Lower lobe of right lung (tissue), 2 donors: ENCODE measurements at places on chromosomes 1 and 21.

DNA sequence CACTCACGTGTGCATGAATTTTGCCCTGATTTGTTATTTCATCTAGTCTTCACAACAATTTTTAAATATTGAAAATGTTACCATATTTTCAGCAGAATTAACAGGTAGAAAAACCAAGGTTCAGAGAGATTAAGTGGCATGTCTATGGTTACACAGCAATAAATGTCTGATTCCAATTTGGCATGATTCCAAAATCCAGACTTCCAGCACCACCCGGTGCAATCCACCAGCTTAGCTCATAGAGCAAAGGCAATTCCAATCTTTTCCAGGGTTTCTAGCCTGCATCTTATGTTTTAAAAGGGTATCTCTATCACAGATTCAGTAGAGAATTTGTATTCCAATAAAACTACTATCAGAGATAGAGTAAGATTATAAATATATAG is 161.8 kb downstream of the TPR start:
- DNase-seq: no peak

- no peak for DNase-seq
These were observed 54.4 kb upstream of the GCLM start for GRCh38 chr1:93963585-93963984.

DNA sequence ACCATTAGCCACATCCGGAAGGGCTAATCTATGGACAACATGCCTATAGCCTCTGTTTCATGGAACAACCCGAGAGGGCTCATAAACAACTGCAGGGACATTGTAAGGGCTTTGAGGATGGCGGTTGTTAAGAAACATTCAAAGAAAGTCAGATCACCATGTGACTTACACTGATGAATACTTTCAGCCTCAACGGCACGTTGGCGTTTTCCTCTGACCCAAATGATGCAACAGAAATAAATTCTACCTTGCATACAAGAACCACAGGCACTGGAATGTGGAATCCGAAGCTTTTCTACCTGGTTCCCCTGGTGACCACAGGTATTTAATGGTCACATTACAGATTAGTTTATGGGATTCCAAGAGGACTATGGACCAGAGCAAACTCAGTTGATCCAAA is 107.0 kb downstream of the CLIC6 start:
- no peak for DNase-seq

DNA sequence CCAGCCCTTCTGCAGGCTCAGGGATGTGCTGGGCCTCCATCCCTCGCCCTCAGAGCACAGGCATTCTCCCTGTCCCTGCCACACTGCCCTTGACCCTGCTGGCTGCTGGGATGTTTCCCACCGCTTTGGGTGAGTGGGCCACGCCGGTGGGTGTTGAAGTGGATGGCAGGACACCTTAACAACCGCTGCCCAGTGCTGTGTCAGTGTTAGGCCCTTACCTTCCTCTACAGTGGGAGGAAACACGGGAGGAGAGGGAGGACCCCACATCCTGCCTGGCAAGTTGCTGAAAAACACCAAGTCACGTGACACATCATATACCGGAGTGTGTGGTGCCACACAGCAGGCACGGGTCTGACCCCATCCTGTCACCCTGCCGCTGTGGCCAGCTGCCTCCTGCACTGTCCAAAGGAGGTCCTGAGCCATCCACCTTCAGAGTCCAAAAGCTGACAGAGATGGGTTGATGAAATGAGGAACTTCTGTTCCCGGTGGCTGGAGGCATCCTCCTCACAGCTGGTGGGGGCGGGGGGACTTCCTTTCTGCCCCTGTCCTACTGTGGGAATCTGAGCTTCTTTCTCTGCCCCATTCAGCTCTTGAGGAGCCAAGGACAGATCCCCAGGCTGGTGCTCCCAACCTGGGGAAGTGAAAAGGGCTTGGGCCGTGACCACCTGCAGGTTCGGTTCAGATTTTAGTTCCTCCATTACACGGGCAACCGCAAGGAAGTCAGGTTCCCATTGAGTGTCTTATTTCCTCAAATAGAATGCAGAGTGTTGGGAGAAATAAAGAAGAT is 3.2 kb upstream of the THEMIS2 start:
- no peak for DNase-seq

GRCh38 chr1:239386453-239387303 is at the start of gene CHRM3:
TSS of gene CHRM3 (plus strand) at chr1:239386568. CDS start at chr1:239907452, 520,884 bp downstream.
- DNase-seq: peak; percentile 79

DNA sequence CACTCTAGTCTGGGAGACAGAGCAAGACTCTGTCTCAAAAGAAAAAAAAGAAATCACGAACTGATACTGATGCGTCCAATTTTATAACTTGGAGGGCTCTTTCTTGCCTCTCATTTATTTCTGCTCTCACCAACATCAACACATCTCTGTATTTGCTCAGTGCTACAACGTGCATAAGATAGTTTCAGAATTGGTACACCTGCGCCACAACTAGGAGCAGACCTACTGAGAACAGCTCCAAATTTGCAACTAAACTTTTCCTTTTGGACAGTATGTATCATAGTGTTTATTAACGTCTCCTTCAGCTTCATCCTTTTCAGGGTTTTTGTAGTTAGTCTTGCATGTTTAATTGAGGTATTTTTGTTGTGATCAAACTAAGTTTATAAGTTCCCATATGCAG is 27.7 kb downstream of the TRAPPC10 start:
- no peak for DNase-seq

- DNase-seq: no peak
These were observed 33.6 kb downstream of the SOAT1 start for GRCh38 chr1:179327196-179327595.
